ENCODE measurements at places on chromosomes 3 and 15.

DNA sequence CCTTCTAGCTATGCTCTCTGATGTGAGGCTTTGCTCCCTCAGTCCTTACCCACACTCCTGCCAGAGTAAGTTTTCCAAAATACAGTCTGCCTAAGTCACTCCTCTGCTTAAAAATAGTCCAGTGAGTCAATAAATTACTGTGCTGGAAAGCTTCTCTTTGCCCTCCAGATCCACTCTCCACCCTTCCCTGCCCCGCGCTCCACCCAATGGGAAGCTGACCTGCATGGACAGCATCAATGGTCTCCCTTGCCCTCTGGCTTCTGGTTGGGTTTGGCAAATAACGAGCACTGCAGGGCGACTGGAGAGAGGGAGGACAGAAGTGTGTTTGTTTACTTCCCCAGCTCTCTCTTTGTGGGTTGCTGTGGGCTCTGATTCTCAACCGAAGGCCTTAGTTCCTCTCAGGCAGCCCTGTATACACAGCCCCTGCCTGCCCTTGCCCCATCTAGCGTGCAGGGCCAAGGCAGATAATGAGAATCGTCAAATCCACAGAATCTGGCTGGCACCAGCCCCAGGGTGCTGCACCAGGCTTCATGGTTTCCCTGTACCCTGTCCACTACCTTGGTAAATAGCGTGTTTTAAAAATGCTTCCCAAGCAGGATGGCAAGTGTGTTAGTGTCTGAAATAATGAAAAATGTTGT is 110.4 kb downstream of the ADAMTSL3 start:
- DNase-seq: no peak

GRCh38 chr3:81753416-81754027 is 7.9 kb downstream of the GBE1 start:
- DNase-seq: no peak

DNA sequence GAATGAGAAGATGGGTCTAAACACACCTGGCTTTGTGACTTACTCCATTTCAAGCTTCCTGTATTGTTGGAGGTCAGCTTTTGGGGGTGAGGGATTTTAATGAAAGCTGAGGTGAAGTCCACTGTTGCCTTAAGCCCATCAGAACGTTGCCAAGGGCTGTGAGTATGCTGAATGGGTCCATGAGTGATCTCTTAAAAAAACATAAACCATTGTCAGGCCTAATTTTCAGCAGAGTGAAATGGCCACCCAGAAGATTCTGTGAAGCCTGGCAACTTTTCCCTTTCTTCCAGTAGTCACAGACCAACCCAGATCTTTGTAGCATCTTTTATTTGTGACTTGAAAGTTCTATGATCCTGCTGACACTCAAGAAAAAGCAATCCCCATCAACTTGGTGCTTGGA is 87.0 kb downstream of the SMAD3 start:
- DNase-seq: no peak

GRCh38 chr3:161035711-161036110 is 69.4 kb downstream of the B3GALNT1 start:
- DNase-seq: no peak

GRCh38 chr3:140274429-140274828 is 339.4 kb downstream of the CLSTN2 start:
- no peak for DNase-seq

DNA sequence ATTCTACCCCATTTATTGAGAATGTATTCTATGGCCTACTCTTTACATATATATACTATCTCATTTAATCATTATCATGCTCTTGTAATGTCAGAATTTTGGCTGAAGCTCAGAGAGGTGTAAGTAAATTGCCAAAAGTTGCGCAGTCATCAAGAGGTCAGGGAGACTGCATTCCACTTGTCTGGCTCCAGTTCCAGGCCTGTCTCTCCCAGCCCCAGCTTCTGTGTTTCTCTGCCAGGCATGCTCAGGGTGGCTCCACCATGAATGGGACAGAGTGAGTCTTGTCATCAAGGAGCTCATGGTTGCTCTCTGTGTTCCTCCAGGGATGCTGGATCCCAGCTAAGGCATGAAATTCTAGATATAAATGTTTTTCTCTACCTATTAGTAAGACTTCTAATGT is 635.1 kb upstream of the MDFIC2 start:
- DNase-seq: no peak

GRCh38 chr15:74696398-74696729 is 540 bp upstream of the EDC3 start:
- DNase-seq: no peak

- DNase-seq: no peak
These were observed 54.6 kb upstream of the FURIN start for GRCh38 chr15:90813796-90814190.

GRCh38 chr3:33315826-33316225 is 38.6 kb downstream of the FBXL2 start:
- DNase-seq: no peak

GRCh38 chr3:177349384-177349783 is 152.1 kb upstream of the TBL1XR1 start:
- no peak for DNase-seq

- DNase-seq: no peak
These were observed 858 bp downstream of the NTRK3 start for GRCh38 chr15:88255484-88256278.

DNA sequence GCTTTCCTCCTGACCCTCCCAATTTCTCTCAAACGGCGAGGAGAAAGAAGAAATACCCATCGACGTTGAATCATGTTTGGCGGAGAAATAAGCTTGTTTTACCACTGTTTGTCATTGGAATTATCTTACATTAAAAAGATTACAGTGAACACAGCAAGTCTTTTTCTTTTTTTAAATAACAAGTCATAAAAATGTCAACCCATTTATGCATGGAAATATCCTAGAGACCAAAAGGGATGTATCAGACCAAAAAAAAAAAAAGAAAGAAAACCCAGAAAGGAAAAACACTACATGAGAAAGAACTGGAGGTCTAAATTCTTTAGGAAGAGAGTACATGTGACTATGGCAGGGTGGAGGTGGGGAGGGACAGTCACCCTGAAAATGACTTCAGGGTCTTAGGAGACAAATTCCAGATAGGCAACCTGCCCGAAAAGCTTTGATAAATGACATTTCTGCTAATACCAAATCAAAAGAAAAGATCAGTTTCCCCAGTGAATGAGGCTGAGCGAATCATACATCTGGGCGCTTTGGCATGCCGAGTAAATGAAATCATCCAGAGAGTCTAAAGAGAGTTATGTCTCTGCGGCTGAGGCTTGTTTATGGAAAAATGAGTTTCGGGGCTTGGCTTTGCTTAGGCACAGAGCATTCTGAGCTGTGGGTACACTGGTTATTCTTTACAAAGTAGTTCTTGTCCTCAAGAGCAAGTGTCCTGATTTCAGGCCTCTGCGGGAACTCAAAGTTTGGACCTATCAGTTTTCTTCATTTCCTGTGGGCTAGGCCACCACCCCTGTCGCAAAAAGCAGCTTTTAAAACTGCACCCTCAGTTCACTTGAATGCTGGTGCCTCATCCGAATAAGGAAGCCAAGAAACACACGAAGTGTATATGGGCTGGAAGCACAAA is 110.1 kb upstream of the TGFBR2 start:
- DNase-seq: no peak

- peak; percentile 90 for DNase-seq
These were observed at the start of gene TASOR for GRCh38 chr3:56683122-56683817. TASOR (minus strand) TSS chr3:56683265; CDS start chr3:56683006, 259 bp downstream.

DNA sequence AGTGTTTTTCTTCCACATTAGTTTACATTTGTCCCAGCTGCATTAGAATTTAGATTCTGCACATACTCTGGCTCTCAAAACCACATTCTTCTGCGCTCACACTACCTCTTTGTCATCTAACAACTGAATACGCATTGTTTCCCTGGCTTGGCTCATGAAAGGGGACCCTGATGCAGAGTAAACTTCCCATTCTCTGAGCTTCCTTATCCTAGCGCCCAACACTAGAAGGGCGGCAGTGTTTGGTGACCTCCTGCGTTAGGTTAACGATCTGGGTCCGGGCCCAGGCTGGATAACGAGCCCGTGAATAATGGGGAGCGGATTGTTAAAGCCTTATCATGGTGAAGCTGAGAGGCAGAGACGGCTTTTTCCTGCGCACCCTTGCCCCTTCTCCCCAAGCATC is 63.9 kb downstream of the ETV5 start:
- DNase-seq: no peak

- no peak for DNase-seq
These were observed 2.9 kb upstream of the CCR5 start for GRCh38 chr3:46367811-46368210.

DNA sequence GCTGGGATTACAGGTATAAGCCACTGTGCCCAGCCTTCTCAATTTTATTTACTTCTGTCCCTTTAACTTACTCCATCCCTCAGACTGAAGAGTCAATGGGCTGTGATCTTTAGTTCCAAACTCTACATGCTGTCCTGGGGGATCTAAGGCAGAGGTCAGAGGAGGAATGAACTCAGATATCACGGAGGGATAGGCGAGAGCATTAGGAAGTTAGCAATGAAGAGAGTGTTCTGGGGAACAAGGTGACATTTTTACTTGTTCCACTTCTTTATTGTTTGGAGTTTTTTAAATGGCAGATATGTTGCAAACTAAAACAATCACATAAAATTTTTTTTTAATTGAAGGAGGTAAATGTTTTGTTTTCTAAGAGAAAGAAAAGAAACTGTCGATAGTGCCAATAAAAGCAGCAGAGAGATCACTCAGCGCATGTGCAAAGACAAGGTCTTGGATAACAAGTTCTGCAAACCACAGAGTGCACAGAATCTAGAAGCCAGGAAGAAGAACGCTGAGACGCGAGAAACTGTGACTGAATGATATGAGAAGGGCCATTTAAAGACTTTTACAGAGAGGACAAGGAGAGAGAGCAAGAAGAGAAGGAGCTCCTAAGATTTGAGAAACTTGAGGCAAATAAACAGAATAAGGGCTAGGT is 10.8 kb upstream of the CA12 start:
- DNase-seq: no peak

Measured in activated T-cell treated with anti-CD3 and anti-CD28 coated beads, Interleukin-2, amount 50 U/mL, for 1 hour (primary cell).